ENCODE measurements at places on chromosomes 7 and 10.

GRCh38 chr10:43868952-43869351 lies 220.3 kb upstream of the ZNF32 start:
- no peak for DNase-seq

GRCh38 chr10:129792141-129792540 lies 171.9 kb downstream of the EBF3 start:
- DNase-seq = no peak

DNA sequence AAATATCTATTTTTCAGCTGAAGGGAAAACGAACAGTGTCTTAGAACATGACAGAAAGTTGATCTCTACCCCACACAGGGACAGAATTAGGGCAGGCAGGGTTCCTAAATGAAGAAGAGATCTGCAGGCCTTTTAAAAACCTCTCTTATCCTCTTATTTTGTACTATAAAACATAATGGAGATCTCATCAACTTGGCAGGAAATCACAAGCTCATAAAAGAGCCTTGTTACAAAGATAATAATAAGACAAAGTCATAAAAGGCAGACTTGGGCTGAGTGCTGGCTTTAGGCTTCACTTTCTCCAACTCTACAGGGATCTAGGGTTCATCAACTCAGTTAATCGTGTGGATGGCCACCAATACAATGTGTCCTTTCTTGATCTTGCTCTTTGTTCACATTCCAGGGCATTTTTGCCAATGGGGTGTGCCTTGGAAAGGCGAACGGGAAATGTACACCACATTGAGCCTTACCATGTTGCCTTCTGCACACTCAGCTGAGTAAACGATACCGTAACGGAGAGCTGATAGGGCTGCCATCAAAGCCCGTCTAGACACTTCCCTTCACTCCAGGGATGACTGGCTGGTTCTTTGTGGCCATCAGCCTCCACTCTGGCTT lies 7.1 kb upstream of the TEX36 start:
- no peak for DNase-seq

DNA sequence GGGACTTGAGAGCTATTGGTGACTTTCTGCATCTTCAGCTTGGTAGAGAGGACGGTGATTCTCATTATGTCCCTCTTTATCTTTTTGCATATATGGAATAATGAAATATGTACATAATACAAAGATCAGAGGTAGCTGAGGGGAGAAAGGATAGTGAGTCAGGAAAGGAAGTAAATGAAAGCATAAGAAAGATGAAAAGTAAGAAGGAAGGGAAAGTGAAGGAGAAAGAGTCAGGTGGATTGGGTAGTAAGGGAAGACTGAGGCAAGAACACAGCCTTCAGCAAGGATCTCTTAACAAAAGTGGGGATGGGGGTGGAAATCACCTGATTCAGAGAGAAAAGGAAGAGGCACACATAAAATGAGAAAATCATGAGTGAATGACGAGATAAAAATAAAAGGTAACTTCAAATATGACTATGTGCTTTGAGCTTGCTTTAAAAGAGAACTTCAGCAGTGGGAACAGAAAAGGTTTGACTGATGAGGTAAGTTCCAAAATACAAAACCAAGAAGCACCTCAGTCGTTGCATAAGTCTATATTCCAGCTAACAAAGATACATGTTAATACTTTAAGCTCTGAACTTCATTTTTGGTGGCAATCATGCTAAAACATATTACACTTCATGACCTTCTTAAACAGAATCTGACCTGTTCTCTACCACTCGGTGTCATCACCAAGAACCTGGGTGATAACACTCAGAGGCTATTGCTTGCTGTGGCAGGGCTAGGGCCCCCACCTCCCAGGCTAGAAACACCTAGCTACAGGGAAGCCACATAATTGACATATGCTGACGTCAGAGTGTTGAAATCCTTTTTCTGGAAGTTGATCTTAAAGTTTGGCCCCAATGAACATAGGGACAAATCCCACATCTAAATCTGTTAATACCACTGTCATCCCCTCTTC lies 32.9 kb downstream of the NRCAM start:
- DNase-seq = no peak

- DNase-seq = no peak
Measured at GRCh38 chr7:42065942-42066341, 171.1 kb downstream of the GLI3 start.

- no peak for DNase-seq
Measured at GRCh38 chr10:72375173-72375572, 20.5 kb upstream of the DNAJB12 start.

GRCh38 chr7:17233603-17234002 lies 64.8 kb upstream of the AHR start:
- DNase-seq = no peak

DNA sequence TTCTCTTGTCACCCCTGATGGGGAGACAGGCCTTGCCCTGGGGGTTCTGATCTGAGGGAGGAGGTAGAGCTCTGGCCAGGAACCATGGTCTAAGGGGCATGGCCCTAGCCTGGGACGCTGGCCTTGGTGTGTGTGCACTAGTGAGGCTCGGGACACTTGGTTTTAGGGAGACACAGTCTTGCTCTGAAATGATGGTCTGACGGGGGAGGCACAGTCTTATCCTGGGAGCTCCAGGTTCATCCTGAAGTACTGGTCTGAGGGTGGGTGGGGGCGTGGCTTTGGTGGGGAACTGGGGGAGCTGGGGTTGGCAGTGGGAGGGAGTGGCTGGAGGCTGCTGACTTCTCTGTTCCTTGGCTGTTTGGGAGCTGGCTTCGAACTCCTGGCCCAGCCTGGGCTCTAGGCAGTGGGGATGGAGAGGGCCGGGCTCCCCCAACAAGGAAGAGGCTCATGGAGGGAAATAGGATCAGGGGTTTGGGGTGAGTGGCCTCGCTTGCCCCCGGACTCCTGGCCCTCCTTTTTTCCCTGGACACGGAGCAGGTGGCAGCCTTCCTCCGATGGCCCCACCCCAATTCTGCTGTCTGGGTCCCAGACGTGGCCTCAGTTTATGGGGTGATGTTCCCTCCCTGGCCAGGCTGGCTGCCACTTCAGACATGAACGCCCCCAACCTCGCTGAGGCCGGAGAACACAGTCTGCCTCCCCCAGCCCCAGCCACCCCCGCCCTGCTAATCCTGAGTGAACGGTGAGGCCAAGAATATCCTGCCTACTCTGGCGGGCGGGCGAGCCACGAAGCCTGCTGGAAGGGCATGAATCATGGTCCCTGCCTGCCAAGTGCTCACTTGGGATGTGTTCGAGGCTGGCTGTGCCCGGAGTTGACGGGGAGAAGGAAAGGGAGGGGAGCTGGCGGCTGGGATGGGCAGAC lies 43.5 kb downstream of the TMEM270 start:
- DNase-seq = no peak

DNA sequence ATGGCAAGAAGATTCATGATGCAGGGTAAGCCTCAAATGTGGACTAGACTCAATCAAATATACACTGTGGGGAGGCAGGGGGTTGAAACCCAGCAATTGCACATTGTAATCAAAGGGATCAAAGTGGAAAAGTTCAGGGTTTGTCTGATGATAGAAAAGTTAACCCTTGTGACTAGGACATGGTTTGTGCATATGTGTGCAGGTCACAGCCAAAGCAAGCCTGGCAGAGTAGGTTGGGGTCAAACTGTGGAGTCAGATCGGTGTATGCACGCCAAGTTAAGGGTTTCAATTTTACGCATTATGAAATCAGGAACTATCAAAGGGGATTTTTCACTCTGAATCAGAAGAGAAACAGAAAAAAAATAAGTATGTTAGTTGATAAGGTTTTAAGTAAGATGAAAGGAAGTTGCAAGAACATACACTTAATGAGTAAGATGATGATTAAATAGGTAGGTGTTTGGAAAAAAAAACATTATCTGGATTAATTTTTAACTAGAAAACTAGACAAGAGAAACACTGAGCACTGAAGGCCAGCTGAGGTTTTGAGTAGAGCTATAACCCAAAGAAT lies 188.3 kb downstream of the DGKB start:
- no peak for DNase-seq

GRCh38 chr10:72712136-72712535 lies 20.2 kb downstream of the MCU start:
- no peak for DNase-seq

DNA sequence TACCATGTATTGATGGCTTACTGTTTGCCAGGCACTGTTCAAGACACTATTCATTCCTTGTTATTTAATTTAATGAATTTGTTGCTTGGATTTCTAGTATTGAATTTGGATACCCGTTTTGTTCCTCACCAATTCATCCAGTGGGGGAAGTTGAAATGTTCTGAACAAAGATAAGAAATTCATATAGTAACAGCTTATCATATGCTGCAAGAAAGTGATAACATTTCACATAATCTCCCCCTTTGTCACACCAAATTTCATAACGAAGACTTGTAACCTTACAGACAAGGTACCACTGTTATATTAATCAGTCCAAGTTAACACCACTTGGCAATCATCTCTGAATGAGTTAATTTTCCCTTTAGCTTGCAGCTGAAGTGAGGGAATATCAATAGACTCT lies 42.1 kb downstream of the SCIN start:
- no peak for DNase-seq

DNA sequence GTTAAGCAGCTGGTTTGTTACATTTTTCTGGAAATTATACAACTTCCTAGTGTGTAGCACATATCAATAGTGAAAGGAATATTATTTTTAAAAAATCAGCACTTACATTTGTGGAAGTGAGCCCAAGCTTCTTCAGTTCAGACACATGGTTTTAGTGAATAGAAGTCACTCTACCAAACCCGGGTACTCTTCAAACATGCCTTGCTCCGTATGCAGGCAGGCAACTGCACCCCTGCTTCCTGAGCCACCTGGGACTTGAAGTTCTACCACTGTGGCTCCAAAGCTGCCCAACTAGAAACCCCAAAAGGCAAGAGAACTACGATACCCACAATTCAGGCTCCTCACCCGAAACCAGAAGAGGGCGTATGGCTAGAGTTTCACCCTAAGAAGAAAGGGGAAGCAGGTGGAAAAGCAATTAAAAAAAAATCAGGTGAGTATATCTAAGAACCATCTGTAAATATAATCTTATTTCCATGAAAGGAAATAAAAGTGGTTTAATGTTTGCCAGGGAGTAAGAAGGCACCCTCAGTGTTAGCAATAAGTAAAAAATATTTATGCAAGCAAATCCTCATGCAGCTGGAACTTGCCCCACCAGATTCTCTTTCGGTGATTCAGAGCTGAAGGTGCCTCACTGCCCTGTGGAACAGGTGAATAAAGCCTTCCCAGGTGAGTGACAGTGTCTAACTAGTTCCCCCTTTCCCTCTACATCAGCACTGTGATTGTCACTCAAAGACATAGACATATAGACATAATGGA lies at the start of gene MACC1:
Gene MACC1 (minus strand): TSS at position 192 of the 756 bp plus-strand sequence. CDS start 55,522 bp downstream, outside the sequence.
- no peak for DNase-seq

DNA sequence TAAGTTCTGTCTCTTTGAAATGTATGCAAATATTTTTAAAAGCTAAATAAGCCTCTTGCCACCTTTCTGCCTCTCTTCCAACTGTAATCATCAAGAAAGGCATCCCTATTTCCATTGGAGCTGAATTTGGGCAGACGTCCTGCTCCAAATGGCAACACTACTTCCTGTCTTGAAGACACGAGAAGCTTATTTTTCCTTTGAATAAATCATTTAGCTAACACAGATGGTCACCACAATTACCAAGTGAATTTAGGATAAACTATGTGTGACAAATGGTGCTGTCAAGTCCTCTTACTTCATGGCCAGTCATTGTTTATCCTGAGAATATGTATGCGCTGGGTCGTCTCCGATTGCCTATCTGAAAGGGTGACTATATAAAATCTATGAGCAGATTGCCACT lies 268.0 kb downstream of the ANKRD7 start:
- no peak for DNase-seq

DNA sequence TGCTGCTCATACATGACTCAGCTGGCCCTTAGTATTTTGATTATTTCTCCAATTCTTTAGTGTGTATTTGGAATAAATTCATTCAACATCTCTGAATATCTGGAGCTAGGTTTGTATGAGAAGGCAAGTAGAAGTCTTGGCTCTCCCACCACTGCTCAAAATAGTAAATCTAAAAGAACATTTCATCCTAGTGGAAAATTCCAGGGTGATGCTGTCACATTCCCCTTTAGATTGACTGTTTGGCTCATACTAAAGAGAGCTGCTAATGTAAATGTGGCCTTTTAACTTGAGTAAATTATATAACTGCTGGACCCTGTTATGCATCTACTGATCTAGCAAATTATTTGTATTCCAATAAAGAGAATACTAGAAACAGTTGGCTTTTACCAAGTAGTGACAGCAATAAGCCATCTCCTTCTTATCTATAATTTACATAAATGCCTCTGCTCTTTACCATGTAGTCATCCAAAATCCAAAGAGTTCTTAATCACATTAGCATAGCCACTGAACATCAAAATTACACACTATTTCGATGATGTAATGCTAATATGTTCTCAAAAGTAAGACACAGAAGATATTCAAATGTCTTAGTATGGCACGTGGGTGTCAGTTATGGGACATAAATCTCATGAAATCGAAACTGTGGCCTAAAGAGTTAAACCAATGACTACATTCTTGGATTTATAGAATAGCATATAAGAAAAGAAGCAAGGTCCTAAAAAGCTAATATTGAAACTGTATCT lies 86.9 kb upstream of the KCND2 start:
- DNase-seq = no peak

- DNase-seq = no peak
Measured at GRCh38 chr7:16063716-16064675, 357.3 kb downstream of the CRPPA start.

GRCh38 chr7:70947181-70947580 lies 184.8 kb upstream of the GALNT17 start:
- no peak for DNase-seq

DNA sequence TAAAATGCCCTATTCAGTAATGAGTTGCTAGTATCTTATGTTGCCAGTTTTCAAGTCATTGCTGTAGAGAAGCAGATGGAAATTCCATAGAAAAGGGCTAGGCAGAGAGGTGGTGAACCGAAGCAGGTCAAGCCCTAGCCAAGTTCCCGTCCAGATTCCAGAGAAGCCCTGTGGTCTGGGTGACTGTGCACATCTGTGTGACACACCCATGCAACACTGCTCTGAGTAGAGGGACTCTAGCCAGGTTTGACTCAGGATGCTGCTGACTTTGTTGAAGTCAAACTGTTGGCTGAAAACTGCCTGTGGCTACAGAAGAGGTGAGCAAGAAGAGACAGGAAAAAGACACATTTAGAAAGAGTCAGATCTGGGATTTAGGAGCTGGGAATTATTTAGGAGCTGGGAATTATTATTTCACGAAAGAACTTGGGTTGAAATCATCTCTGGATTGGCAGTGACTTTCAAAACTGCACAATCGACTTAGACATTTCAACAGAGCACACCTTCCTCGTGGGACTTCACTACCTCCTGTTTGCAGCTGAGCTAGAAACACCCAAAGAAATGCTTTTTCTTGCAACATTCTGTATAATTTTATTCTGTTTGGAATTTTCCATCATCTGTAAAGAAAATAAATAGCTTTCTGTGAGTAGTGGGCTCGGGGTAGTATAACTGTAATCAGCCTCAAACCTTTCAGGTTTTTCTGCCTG lies 149.1 kb upstream of the PRKCQ start:
- DNase-seq = no peak

Measured in stimulated activated CD4-positive, alpha-beta T cell treated with anti-CD3 and anti-CD28 coated beads, Interleukin-15, amount 100 ng/mL, for 1 hour (primary cell).